Keratinocyte (primary cell): ENCODE measurements at places on chromosomes 7 and 10. TPM values are rescaled to one million over a fixed set of nuclear protein-coding genes. Genes with fewer than 3 reads are reported as not detected.

NEBL gene
- 1.7 to 5.8 TPM (median 4.5 TPM) in 3 replicates for polyA plus RNA-seq

LLCFC1 gene
- not detected in 3 replicates for polyA plus RNA-seq

CFAP46 gene
- polyA plus RNA-seq, result 0.55 to 1.00 TPM (median 0.94 TPM) in 3 replicates

DNA sequence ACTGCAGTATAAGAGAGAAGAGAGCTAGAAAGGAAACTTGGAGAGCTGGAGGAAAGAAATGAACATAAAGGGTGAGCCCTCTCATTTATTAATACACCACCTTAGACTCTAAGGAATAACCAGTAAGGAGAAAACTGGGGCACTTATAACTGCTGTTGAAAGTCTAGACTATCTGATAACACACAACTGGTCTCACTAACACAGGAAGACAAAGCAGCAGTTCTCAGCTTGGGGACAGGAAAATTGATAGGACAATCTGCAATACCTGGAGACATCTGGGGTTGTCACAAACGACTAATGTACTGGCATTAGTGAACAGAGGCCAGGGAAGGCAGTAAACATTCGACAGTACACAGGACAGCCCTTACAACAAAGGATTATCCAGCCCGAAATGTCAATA, 6.8 kb downstream of the ELMO1 start:
- no peaks in the 10 kb centered on the region for H3K4me1 ChIP-seq
- peaks cover under 1% of the 10 kb centered on the region for H3K27me3 ChIP-seq
- H3K36me3 ChIP-seq, result no peaks in the 10 kb centered on the region
- no peak for DNase-seq
- no peak overlapping the region for H3K4me3 ChIP-seq

- DNase-seq, result no peak
- H3K36me3 ChIP-seq, result no peaks in the 10 kb centered on the region
- no peak overlapping the region for H3K4me3 ChIP-seq
- H3K27me3 ChIP-seq, result no peaks in the 10 kb centered on the region
These were observed 111.8 kb upstream of the AGR3 start for GRCh38 chr7:16993543-16993942.

DNA sequence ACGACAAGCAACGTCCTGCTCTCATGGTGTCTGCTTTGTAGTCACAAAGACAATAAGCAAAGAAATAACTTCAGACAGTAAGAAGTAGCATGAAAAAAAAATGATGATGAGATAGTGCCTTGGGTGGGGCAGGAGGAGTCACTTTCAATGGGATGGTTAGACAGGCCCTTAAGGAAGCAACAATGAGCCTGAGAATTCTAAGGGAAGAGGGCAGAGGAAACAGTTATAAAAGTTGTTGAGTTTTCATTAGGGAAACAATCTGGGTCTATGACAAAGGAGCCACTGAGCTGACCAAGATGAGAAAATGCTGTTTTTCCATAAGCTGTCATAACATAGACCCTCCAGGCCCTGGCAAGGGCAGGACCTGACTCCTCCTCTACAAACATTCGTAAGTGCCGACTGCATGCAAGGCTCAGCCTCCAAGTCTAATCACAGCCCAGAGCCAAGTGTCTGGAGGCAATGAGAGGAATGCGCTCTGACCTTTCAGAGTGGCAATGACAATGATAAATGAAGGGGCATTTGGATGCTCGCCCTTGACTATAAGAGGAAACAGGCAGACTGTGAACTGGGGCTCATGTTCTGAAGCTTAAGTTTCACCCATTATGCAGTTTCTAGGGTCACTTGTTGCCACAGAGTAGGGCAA, 43.7 kb downstream of the PPP1R3C start:
- DNase-seq, result no peak
- no peaks in the 10 kb centered on the region for H3K36me3 ChIP-seq
- peaks cover 32% of the 10 kb centered on the region for H3K4me1 ChIP-seq
- no peak overlapping the region for H3K27ac ChIP-seq
- no peaks in the 10 kb centered on the region for H3K27me3 ChIP-seq
